Renal cortical epithelial cell (primary cell): ENCODE measurements at places on chromosomes 1 and 21.

DNA sequence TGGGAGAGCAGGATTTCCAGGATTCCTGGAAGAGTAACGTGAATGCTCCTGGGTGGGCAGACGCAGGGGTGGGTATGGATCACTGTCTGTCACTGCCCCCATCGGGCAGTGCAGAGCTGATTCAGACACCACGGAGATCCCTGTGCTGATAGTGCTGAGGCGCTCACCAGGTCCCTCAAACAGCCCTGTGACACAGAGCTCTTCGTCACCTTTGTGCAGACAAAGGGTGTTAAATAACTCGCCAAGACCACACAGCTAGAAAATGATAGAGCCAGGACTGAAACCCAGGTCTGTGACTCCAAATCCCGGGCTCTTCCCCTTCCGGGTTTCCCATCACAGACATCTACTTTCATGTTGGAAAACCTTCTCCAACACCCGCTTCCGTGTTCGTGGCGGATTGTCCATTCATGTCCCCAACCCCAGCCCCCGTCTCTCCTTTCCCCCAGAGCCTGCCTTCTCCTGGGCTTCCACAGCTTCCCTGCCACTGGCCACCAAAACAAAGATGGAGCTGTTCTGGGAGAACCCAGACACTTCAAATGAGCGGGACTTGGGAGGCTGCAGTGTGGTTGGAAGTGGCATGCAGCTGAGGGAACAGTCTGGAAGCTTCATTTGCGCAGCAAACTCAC is 2.6 kb downstream of the EFHD2 start:
- DNase-seq: no peak

DNA sequence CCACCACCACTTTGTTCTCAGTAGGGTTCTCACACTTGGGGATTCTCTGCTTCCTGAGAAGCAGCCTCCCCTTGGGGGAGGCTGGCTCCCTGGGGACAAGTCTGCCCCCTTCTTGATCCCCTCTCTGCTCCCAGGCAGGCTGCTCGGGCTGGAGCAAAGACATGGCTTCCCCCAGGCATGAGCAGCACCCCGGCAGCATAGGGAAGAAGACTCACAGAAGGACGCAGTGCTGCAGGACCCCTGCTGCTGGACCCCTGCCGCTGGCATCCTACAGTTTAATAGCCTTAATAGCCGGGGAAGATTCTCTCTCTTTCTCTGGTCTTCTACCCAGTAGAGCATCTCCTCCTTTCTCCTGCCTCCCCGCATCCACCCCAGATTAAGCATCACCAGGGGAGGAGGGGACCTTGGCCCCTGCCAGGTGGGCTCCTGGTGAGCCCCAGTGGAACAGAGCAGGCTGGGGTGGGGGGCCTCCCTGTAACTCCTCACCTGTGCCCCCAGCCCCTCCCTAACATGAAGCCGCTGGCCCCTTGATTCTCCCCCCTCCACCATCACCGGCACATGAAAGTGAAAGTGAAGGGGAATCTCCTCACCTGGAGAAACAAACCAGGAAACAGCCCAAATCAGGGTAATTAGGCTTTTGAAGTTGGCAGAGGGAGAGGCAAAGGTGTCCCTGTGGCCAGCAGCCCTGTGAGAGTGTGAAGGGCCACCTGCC is 2.5 kb downstream of the WNT3A start:
- no peak for DNase-seq

GRCh38 chr1:239543873-239544272 is 157.5 kb downstream of the CHRM3 start:
- no peak for DNase-seq

GRCh38 chr1:226518375-226518774 is 30.2 kb upstream of the STUM start:
- DNase-seq: no peak

DNA sequence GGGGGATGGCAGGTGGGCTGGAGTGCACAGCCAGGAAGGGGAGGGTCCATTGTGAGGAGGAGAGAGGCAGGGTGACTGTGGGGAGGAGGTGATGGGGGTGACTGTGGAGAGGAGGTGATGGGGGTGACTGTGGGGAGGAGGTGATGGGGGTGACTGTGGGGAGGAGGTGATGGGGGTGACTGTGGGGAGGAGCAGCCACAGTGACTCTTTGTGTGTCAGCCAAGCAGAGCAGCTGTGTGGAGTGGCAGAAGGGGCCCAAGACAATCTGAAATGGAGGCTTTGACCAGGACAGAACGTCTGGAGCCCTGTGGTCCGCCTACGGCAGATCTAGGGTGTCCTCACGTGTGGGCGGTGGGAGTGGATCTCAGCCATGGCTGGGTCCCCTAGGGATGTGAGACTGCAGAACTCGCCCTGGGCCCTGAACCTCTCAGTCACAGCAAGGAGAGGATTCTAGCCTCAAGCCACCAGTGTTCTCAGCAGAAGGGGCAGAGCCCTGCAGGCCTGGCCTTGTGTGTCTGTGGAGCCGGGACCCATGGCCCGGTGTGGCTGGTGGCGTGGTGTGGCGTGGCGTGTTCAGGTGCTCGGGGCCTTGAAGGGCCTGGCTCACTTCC is 81.5 kb downstream of the OBSCN start:
- no peak for DNase-seq

DNA sequence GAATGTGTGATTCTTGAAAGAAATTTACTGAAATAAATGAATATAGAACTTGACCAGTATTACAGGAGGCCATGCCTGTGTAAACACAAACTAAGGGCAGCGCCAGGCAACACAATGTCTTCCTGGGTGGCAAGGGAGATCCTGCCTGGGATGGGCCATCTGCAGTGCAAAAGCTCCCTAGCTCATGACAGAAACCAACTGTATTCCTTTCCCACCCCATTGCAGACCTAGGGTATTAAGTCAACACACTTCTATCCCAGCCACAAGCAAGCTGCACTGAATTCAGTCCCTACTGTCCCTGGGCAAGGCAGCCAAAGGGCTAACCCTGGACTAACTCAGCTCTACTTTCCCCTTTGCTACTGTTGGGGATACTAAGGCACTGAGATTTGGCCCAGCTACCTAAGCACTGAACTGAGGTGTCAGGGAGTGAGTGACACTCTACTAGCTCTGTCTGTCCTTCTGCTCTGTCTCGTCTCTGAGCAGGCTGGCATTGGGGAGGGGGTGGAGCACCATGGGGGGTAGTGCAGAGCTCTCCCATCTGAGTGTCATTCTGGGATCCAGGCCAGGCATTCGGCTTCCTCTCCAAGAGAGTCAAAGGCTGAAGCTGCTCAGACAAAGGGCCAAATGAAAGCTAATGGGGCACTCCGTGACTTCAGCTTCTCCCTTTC is 2.5 kb downstream of the INKA2 start:
- DNase-seq: no peak

- no peak for DNase-seq
These were observed 36.1 kb downstream of the VN1R5 start for GRCh38 chr1:247291833-247292561.

DNA sequence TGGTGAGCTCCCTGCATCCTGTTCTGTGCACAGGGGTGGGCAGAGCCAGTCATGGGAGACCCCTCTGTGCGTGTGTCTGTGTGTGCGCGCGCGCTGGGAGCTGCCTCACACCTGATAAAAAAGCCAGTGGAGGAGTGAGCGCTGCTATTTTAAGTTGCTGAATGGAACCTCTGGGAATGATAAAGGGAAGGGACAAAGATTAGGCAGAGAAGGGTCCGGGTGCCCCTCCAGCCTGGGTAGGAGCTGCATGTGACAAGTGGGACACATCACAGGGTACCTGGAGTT is 847 bp downstream of the ADORA1 start:
- DNase-seq: no peak

DNA sequence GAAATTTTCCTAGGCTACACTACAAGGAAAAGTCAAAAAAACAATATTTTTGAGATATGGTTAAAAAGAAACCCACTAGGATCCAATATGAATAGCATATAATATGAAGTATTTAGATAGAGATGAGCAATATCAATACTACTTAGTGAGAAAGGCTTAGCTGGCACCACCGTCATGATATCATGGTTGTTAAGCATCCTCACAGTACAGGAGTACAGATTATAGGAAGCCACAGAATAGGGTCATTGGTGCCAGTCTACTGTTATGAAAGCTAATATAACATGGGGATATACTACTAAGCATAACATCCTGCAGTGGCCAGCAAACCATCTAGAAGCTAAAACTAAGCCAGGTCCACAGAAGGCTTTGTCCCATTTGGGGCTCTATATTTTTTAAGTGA is 28.4 kb upstream of the NRIP1 start:
- no peak for DNase-seq

DNA sequence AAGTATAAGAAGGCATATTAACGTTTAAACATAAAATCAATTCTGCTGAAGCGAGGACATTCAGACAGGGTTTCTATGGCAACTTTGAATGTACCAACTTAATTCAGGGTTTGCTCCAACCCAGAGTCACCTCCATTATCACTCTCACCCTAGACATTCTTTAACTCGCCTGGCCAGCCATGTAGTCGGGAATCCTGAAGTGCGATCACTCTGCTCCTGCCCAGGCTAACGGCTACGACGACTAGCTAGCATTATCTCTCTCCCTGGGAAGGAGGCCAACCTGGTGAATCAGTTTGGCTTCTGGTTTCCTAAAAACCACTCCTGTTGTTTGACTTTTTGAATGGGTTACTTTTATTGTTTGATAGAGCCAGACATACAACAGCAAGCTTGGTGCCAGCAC is 38.9 kb upstream of the ZBTB18 start:
- DNase-seq: peak; percentile 69
